ENCODE measurements at places on chromosomes 6 and 20. TPM values are rescaled to one million over a fixed set of nuclear protein-coding genes. Genes with fewer than 3 reads are reported as not detected.

C6orf163 gene
- total RNA-seq: not detected

ADISSP gene
- total RNA-seq: 137 TPM

DDX39B gene
- total RNA-seq: 711 TPM

ANGPT4 gene
- total RNA-seq: not detected

DNA sequence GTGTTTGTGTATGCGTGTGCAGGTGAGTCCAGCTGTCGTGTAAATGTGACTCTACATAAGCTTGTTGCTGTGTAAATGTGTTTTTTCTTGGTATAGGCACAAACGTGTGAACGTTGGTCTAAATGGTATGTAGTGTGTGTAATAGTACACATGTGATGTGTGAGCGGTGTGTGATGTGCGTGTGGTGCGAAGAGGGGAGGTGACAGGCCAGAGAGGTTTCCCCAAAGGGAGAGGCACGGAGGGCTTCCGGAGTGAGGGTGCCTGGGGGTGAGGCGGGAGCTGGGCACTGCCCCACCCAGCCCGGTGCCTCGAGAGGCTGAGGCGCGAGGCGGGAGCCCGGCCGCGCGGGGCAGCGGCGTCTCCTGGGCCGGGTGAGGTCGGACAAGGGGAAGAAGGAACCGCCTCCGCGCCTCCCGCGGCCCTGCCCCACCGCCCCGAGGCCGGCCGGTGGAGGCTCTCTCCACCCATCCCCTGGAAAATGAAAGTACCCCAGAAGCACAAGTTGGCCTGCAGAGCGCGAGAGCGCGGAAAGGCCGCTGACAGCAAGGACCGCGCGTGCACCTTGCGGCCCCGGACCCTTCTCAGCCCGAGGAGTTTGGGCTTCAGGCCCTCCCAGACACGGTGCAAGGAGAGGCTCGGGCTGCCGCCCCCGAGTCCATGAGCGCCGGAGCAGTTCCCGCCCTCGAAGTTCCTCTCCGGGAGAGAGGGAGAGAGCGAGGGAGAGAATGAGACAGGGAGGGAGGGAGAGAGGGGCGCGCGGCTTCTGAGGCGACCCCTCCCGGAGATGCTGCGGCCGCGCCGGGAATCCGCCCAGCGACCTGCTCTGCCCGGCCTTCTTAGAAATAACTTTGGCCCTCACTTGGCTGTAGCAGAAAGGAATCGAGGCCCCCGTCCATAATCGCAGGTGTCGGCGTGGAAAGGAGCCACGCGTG is 43.2 kb upstream of the OSTM1 start:
- DNase-seq: peak; percentile 26

DNA sequence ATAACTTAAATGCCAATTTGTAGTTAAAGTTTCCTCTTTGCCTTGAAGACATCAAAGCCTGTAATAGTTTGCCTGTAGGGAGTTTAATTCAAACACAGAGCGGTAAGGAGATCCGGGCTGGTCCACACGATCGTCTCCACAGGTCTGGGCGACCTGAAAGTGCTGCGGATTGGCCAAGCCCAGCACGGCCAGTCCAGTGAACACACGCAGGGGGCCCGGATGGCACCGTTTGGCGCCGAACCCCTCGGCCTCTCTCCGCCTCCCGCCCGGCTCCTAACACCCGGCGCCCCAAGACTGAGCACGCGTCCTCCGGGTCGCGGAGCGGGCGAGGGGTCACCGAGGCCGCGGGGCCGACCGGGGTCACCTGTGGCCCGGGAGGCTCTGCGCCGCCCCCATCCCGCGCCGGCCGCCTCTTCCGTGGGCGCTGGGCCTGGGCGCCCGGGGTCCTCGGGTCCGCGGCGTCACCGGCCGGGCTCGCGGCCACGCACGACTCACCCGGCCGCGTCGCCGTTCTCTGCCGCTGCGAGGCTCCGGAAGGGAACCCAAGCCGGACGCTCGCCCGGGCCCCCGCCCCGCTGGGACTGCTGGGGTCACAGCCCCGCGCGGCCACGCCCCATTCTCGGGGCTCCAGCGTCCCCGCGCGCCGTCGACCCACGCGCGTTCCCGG is 481 bp downstream of the SERPINB6 start:
- peak; percentile 54 for DNase-seq

DNA sequence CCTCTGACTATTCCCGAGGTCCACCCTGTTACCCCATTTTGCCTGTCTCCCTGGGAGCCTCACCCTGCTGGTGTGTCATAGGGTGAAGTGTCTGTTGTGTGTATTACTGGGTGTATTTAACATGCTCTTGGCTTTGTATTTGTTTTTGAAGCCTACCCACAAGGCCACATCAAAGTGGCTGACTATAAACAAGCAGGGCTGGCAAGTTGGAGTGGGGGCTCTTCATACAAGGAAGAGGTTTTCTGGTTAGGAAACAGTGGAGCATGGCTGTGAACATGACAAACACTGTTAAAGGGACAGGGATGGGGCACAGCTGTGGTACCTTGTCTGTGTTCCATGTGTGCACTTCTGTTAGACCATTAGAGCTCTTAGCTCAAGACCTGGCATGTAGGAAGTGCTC is 26.3 kb downstream of the HECA start:
- DNase-seq: peak; percentile 45

- peak; percentile 70 for DNase-seq
Observed at GRCh38 chr6:142942805-142943227, 2.2 kb downstream of the HIVEP2 start.

DNA sequence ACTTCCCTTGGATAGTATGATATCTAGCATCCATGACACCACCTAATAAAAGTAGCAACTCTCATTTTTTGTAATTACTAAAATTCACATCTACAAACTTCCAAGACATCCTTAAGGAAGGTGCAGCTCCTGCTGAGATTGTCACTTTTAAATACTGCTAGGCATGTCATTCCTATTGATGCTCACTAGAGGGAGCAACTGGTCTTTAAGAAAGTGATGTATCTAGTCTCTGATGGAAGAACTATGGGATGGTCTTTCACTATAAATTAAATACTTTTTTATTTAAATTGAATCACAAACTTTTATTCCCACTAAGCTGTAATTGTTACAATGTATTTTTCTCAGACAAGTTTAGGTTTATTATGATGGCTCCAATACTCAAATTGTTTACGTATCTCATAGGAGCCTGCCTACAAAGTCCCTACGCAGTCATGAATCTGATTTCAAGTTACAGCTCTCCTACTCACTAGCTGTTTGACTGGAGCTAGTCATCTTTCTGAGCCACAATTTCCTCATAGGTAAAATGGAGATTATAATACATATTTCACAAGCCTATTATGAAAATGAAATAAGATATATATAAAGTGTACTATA is 8.1 kb upstream of the TSPYL1 start:
- peak; percentile 79 for DNase-seq

DNA sequence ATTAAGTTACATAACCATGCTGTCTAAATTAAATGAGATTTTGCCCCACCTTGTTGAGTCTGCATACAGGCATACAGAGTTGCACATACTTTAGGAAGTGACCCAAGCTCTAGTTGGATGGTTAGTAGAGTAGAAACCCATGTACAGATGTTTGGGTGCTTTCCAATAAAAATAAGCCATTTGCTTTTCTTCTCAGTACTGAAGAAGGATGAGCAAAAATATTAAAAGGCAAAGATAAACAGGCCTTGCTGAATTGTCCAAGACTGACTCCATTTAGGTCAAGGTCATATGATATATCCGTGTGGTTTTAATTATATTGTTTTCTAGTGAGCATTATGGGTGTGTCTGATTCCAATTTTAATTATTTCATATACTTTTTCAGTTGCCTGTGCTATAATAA is 589.4 kb downstream of the RFPL4B start:
- no peak for DNase-seq

DNA sequence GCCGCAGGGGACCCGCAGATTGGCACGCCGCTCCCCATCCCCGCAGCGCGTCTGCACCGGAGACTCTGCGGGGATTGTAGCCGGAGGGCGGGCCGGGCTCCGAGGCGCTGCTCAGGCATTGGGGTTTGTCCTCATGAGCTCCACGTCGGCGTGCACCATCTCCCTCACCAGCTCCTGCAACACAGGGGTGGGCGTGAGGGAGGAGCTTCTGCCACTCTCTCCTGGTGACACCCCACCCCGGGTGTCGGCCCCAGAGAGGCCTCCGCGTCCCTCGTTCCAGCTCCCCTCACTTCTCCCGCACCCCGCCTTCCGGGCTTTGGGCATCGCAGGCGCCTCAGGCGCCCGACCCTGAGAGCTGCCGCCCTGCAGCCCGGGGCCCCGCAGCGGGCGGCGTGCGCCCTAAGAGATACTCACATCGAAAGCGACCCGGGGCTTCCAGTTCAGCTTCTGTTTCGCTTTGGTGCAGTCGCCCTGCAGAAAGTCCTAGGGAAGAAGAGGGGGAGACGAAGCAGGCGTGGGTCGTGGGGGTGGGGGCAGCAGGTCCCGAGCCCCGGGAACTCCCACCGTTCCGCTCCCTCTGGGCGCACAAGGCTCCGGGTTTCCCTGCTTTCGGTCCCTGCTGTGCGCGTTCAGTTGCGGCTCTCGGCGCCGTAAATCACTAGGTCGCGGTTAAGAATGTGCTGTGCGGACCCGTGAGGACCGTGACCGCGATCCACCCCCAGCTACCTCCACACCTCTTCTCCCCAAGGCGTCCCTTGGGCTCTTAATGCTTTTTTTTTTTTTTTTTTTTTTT is 14.5 kb downstream of the FOXC1 start:
- DNase-seq: no peak

DNA sequence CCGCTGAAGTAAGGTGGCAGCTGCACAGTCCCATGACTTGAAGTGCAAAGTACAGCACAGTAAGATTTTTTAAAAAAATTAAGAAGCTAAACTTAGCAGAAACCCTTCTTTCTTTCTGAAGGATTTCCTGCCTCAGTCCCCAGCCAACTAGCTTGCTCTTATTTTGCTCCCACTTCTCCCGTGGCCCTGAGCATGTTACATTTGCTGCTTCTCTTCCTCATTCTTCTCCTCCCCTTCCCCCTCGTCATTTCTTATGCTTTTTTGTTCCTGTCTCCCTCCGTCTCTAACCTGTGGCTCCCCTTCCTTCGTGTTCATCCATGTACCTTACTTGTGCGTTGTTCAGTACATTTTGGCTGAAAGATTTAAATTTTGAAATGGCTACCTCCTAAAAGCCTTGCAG is 123.0 kb downstream of the SASH1 start:
- no peak for DNase-seq

DNA sequence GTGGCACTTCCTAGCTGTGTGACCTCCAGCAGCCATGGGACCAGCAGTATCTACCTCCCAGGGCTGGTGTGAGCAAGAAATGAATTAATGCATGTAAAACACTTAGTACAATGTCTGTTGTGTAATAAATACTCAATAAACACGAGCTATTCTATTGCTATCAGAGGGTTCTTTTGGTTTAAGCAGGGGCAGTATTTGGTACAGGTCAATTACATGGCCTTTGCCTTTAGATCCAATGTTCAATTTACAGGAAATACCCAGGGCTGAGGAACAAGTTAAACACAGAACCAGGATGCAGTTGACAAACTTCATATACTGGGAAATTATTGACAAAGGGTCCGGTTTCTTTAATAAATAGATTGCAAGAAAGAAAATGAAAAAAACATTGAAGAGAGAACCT is 2.9 kb downstream of the TGM2 start:
- DNase-seq: no peak

GRCh38 chr20:44173116-44173515 is 13.9 kb downstream of the JPH2 start:
- DNase-seq: no peak

GRCh38 chr6:14772188-14772587 is 473.7 kb upstream of the JARID2 start:
- no peak for DNase-seq

- no peak for DNase-seq
Observed at GRCh38 chr20:13313201-13313600, 92.1 kb downstream of the ISM1 start.

GRCh38 chr20:10367943-10368701 is 65.9 kb downstream of the MKKS start:
- DNase-seq: no peak

DNA sequence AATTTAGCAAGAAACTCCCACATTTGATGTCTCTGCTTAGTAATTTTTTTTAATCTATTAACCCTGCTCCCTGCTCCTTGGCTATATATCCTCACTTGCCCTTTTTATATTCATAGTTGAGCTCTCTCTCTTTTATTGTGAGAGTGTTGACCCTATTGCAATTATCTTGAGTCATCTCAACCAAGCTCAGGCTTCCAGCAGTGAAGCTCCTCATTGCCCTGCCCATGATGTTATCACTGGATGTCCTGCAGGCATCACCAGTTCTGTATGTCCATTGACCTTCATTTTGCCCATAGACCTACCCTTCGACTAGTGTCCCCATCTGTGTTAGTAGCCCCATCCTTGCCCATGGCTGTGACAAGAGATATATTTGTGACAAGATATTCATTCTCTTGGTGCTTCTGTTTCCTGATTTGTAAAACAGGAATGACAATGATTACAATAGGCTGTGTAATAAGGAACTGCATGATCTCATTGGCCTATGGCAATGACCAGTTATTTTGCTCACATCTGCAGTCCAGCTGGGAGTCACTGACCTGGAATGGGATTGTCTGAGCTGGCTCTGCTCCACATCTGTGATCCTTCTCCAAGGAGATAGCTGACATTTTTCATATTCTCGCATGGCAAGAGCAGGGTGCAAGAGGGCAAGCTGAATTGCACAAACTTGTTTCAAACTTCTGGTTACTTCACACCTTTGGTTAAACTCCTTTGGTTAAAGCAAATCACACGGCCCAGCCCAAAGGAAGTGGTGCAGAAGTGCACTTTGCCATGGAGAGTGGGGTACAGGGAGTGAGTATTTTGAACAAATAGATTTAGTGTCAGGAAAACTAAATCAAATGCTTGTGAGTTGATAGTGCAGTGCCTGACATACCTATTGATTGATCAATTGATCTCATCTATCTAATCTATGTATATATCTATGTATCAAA is 47.7 kb upstream of the CST5 start:
- no peak for DNase-seq

DNA sequence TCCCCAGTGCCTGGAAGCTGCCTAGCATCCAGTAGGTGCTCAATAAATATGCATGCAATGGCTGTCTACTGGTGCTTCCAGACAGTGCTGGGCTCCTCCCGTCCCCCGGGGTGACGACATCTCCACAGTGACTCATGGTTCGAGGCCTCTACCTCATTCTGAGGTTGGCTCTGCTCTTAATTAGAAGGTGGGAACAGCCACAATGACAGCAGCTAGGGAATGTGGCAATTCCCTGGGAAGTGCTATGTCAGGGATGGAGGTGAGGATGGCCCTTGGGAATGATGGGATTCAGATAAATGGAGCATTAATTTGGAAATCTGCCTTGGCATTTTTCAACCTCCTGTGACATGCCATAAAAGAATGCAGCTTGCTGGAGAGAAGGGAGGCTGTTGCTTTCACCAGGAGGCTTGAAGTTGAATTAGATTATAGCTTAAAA is 43.5 kb upstream of the NFATC2 start:
- no peak for DNase-seq

DNA sequence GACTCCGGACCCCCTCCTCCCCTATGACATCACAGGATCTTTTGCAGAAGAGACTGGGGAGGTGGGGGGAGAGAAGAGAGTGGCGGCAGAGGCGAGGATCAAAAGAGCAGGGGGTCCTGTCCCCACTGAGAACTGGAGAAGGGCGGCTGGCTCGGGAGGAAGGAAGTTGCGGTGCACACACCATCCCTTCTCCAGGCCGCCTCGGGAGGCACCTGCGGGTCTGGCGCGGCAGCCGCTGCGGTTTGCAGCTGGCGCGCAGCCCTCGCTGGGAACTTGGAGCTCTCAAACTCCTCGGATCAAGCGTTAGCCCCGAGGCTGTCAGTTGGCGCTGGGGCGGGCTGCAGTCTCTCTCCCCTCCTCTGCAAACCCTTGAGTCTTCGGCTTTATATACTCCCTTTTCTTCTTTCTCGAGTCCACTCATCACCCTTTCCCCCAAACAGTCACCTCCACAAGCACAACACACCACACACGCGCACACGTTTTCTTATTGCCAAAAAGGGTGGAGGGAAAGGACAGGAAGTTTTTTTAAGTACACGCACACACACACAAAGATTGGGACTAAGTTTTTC is 180.7 kb downstream of the TBXT start:
- no peak for DNase-seq

GRCh38 chr20:58407966-58408557 is 19.0 kb downstream of the VAPB start:
- DNase-seq: no peak
